ENCODE measurements at places on chromosomes 11 and 22.

DNA sequence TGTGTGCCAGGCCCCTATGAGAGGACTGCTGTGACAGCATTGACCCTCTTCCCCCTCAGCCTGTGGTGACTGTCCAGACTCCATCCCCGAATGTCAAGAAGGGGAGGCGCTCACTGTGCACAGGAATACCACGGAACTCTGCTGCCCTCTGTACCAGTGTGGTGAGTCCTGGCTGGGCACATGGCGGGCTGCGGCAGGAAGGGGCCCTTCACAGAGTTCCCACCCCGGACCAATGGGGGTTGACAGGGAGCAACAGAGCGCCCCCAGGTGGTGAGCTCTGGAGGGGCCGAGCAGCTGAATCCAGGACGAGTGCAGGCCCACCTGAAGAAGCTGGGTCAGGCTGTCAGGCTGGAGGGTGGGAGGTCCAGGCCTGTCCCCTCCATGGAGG, 83.8 kb upstream of the MYOD1 start:
- DNase-seq = no peak

DNA sequence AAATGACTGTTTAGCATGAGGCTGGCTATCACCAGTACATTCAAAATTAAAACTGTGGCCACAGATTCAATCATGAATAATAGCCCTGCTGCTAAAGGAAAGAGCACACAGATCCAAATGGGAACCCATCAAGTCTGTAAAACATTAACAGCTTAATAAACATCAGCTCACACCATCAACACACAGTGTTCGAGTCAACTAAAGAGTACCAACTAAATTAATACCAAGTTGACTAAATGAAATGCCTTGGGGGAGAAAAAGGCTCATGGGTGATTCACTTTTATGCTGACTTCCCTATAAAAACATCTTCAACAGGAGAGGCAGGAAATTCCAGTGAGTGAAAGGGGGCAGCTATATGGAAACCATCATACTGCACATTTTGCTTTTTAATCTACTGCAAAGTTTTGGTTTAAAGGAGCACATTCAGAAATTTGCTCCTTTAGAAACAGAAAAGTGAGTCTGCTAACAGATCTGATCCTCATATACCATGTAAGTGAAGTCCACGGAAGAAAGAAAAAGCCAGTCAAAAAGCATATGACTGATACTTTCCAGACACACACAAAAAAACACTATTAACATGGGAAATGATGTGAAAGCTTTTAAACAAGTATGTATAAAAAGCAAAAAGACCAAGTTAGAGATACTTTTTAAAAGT, 16.3 kb downstream of the LGR4 start:
- DNase-seq = no peak

- DNase-seq = no peak
These were observed 231.7 kb upstream of the NARS2 start for GRCh38 chr11:78806214-78807004.

DNA sequence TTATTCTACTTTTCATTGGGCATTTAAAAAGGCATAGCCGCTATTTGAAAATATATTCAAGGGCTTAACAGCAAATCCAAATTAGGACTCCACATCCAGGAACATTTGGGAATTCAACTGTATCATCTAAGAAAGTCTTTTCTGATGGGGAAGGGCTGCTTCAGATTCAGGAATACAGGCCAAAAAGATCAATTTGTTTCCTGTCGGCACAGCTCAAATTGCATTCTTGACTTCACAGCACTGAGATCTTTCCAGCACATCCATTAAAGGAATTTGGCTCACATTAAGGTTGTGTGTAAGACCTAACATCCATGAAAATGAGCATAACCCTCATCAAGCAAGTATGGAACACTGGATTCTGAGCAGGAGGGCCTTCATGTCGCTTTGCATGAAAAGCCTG, 1169.5 kb upstream of the CCDC90B start:
- DNase-seq = no peak

DNA sequence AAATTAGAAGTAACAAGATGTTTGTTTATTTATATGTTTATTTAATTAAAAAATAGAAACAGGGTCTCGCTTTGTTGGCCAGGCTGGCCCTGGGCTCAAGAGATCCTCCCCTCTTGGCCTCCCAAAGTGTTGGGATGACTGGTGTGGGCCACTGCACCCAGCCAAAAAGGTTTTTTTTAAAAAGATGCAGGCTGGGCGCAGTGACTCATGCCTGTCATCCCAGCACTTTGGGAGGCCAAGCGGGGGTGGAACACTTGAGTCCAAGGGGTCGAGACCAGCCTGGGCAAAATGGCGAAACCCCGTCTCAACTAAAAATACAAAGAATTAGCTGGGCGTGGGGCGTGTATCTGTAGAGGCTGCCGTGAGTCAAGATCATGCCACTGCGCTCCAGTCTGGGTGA, 13.4 kb downstream of the DRD4 start:
- DNase-seq = no peak

GRCh38 chr22:47987885-47988515, 1225.5 kb downstream of the TBC1D22A start:
- DNase-seq = no peak

DNA sequence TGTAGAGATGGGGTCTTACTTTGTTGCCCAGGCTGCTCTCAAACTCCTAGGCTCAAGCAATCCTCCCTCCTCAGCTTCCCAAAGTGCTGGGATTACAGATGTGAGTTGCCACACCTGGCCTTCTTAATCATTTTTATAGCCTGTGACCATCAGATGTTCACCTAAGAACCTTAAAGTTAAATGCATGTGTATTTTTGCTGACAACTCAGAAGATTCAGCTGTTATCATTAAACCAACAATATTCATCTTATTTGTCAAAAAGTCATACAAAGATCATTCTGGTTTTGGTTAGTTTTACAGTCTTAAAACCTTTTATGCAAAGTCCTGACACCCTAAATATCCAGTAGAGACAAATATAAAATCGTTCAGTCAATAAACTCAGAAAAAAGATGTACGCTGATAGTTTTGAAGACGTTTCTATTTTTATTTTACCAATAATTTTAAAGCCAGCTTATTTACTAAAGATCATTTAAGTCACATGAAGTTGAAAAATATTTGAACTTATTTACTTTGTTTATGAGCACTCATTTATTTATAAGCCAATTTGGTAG, 22.2 kb downstream of the CLDN5 start:
- DNase-seq = no peak

DNA sequence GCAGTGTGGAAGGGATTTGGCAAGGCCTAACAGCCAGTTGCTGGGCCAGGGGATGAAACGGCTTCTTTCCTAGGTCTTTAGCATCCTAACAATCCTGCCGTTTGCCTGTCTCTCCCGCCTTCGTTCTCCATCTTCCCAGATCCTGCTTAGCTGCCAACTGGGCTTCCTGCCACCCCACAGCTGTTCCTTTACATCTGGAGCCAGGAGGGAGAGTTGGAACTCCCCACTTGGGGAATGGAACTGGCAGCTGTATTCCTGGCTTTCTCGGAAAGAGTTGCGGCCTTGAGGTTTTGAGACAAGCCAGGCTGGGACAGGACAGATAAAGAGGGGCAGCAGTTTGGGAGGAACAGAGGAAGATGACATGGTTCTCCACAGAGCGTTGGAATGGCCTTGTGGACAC, 59.6 kb downstream of the ST3GAL4 start:
- no peak for DNase-seq

DNA sequence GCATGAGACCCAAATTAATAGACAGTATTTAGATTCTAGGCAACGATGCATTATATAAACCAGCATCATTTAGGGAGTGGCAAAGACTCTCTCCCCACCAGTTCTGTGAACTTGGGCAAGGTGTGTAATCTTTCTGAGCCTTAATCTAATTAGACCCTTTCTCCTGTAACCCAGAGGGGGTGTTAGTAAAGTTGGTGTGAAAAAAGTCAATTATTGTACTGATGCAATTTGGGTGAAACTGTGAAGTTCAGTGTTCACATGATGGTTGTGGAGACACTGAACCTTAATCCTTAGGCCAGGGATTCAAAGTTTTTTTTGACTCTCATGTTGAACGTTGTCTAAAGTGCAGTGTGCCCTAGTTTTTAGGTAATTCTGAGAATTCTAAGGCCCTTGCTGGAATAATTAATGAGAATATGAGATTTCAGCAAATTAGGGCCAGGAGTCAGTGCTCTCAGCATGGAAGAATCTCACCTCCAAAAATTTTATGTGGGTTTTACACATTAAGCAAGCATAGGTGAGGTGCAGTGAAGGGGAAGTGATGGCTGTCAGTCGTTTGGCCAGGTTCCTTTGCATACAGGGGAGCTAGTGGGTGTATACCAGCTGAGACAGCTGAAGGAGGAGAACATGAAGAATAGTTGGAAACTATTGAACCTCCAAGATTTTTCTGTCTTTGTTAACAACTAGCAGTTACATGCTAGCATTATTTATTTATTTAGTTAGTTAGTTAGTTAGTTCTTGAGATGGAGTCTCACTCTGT, 94.2 kb downstream of the PTPRJ start:
- no peak for DNase-seq

GRCh38 chr11:65536412-65537295, 11.8 kb downstream of the SCYL1 start:
- no peak for DNase-seq

DNA sequence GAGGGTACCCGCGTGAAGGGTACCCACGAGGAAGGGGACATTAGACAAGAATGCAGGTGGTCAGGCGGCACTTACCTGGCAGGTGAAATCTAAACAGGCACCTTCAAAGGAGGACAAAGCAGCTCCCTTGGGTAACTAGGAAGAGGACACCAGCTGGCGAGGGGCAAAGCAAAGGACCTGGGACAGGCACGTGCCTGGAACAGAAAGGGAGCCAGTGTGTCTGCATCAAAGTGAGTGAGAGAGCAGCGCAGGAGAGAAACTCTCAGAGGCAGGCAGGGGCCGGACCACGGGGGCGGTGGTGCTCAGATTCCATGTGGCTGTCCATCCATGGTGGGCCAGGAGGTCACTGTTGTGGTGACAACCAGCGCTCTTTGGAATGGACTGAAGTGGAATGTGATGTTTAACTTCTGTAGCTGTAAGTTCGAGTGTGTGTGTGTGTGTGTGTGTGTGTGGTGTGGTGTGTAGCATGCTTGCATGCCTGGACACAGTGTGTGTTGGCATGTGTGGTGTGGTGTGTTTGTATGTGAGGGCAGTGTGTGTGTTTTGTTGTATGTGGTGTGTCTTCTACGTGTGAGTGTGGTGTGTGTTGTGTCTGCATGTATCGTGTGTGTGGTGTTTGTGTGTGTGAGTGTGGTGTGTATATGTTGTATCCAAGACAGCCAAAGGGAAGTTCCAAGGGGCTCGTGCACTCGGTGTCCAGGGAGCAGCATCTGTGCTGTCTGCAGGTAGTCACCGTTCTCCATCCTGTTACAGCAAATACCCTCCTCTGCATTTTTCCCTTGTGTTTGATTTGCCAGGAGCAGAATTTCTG, 86.4 kb downstream of the CDKN1C start:
- peak; percentile 18 for DNase-seq

GRCh38 chr11:134060316-134060715, 8.6 kb upstream of the JAM3 start:
- no peak for DNase-seq

DNA sequence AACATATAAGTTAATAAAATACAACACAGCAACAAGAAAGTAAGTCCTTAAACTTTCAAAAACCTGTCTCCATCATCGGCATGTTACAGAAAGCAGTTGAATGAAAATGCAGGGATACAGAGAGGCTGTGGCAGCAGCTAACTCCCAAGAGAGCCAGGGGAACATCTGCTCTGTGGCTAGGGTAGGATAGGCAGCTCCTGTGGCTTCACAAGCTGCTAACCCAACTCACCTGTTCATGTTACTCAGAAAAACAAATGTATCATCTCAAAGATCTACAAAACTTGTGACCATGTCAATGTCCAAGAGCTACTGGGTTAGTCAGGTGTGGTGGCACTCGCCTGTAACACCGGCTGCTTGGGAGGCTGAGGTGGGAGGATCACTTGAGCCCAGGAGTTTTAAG, 15.2 kb upstream of the PLAAT3 start:
- no peak for DNase-seq

DNA sequence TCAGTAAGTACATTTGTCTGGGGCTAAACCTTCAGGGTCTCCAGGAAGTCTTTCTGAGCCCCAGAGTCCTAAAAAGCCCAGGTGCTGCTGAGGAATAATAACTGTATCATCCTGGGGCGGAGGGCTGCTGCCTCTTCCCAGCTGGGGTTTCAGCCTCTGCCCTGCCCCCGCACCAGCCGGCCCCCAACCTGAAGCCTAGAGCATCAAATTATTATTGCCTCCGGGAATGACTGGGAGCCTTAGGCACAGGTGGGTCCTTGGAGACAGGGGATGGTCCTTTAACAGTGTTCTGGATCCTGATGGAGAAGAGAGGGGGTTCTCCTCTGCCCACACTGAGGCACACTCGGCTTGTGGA, 64.4 kb downstream of the BCR start:
- DNase-seq = no peak

DNA sequence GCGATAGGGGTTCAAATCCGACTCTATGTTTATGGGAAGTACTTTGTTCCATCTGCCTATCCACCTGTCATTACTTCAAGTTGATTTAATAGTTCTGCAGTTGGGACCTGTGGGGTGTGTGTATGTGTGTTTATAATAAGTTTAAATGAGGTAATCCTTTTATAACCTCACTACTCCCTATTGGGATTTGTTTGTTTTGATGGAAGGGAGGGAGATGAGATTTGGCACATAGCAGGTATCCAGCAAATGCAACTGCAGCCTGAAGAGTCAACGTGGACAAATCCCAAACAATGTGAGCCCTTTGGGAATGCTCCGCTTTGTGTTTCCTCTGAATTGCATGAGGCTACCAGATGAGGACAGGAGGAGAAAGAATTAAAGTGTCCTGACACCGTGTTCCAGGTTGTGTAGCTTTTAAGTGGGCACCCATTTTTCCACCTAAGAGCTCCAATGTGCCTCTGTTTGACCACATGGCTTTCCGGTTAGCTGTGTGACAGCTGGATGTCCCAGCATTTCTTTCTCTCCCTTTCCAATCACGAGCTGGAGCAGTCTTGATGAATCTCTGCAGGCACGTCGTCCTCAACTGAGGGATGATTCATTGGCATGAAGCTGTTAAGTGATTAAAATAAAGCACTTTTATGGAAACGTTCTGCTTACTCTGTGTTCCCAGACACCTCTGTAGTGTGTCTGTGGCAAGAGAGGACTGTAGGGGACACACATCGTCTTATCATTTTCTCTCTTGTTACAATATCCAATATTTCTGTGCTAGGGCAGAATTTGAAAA, 610.7 kb downstream of the NTM start:
- DNase-seq = no peak
